Right lung (tissue), 10 donors: ENCODE measurements at places on chromosomes 3 and 15. TPM values are rescaled to one million over a fixed set of nuclear protein-coding genes. Genes with fewer than 3 reads are reported as not detected.

DNA sequence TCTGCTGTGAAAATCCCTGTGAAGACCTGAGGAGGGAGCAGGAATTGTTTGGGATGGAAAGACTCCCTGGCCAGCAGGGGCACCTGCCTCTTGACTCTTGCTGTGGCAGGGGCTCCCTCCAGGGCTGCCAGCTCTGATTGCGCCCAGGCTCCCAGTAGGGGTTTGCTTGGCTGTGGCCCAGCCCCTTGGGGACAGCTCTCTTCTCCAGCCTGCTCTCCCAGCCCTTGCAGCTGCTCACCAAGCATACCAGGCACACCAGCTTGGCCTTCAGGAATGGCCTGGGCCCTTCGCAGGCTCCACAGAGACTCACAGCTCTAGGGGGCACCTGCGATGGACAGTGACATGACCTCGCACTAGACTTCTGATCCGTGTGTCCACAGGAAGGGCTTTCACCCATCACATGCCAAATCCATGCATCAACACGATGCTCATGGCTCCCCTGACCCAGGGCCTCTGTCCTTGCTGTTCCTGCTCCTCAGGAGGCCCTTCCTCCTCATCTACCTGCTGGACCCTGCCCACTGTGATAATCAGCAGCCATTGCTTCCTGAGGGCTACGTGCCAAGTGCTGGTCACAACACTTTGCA lies 61.8 kb downstream of the SCN5A start:
- DNase-seq, result no peak

GRCh38 chr15:74782259-74783071 lies 585 bp downstream of the CSK start:
- DNase-seq, result no peak

DNA sequence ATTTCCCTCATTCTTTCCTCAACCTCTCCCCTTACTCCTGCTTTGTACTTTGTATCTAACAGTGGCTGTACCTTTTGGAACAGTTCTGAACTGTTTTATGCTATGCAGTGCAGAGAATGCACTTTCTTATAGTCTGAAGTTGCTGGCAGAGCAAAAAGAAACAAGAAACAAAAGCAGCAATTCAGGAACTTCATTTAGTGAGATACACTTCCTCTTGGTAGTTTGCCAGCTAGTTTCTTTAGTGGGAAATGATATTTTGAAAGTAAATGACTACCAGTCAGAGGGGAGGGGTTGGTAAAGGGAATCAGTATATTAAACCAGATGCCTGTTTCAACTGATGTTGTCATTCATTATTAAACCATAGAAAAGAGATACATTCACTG lies 55.0 kb upstream of the CHD2 start:
- DNase-seq, result no peak

CMTM8 gene
- polyA plus RNA-seq, result 12.2 TPM

SLC2A2 gene
- not detected for polyA plus RNA-seq

ADAMTSL3 gene
- 16.5 TPM for polyA plus RNA-seq

DNA sequence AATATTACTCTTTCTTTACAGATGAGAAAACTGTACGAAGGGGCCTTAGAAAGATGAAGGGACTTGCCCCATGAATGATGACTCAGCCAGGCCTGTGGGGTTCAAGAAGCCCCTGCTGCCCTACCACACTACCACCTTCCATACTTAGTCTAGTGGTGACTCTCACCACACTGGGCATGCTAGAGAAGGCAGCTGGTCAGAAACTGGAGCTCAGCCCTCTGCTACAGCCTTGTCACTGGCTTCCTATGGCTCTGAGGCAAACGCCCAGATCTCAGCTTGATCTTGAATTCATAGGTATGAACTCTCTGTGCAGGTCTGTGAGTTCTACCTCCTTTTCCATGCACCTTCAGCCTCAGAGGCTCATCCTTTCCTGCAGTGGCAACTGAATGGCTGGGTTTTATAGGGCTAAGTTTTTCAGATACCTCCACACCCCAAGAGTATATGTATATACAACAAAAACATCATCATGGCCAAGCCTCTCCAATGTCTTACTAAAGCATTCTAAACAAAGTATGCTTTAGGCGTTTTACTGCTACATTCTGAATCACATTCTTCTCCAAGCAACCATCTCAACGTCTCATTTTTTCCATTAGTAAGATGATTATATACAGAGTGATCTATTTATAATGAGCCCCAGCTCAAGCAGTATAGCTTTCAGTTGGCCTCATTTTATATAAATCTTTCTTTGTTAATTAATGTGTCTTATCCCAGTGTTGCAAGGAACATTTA lies 234.1 kb downstream of the GREM1 start:
- no peak for DNase-seq

- no peak for DNase-seq
Measured at GRCh38 chr3:186589856-186590579, 19.5 kb downstream of the DNAJB11 start.
